ENCODE measurements at places on chromosomes 11 and 22.

- DNase-seq, result no peak
Measured at GRCh38 chr11:44300844-44301563, 8.9 kb downstream of the ALX4 start.

DNA sequence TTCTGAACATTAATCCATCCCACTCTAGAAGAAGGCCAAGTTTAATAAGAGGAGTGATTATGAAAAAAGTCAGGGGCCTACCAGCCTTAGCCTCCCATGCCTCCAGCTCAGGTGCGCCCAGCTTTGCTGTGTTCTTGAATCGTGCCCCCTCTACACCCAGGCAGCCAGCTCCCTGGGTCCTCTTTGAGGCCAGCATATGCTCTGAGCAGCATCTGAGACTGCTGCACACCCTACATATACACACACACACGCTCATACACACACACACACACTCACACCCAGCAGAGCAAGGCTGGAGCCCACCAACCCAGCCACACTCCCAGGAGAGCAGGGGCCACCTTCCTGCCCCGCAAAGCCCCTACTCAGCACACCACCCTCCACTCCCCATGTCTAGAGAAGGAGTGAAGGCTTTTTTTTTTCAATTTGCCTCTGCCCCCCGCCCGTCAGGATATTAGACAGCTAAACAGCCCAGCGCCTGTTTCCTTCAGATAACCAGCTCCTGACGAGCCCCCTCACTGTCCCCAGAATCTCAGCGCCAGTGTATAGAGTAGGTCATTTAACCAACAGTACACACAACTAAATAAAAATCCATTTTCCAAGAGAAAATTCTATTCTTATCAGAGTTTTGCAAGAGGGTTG lies 121.6 kb downstream of the BUD13 start:
- no peak for DNase-seq

GRCh38 chr11:7143908-7144307 lies 55.1 kb downstream of the RBMXL2 start:
- DNase-seq, result peak; percentile 8

- DNase-seq, result no peak
Measured at GRCh38 chr11:117834068-117834810, 9.7 kb upstream of the FXYD2 start.

DNA sequence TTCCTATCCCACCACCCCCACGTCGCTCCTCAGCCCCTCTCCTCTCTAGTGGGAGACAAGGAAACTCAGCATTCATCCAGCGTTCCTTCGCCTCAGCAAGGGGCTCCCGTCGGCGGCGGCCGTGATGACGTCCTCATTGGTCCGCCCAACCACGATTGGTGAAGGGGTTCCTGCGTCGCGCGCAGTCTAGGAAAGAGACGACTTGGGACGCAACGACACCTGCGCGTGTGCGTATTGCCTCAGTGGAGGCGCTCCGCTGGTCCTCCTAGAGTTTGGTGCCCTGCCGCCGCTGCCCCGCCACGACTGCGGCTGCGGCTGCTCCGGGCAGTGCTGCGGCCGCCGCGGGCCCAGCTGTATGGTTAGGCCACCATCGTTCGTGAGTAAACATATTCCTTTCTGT lies 56.6 kb downstream of the CCDC81 start:
- no peak for DNase-seq

- DNase-seq, result no peak
Measured at GRCh38 chr11:61533401-61533800, 24.9 kb downstream of the LRRC10B start.

DNA sequence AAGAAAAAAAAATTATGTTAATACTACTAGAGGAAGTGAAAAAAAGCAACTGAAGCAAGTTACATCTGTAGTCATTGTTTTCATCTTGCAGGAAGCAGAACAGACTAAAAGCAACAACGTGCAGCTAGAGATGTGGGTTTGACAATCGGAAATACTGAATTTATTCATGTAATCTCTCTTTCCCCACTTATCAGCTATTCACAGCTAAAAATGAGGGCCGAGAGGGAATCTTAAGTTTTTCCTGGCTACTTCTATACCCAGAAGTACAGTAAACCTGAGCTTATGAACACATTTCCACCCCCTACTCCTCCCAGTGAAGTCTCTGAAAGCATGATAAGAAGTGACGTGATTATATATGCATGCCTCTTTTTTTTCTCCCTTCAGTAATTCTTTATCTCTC lies 116.5 kb downstream of the SPON1 start:
- DNase-seq, result peak; percentile 79

GRCh38 chr11:70842701-70843100 lies 409.7 kb downstream of the SHANK2 start:
- DNase-seq, result no peak

All from OCI-LY7 (cell line).